Activated CD4-positive, alpha-beta T cell treated with anti-CD3 and anti-CD28 coated beads, Interleukin-2, amount 10 ng/mL, durations not matched to agents 7 days and 5 days (primary cell): ENCODE measurements at places on chromosomes 16 and 17.

- peaks cover 25% of the 10 kb centered on the region for H3K36me3 ChIP-seq
- DNase-seq: peak; percentile 75
- no peaks in the 10 kb centered on the region for H3K27me3 ChIP-seq
- peak overlapping the region; percentile 91 for H3K27ac ChIP-seq
- peak overlapping the region; percentile 58 for H3K4me3 ChIP-seq
- H3K4me1 ChIP-seq: peaks cover 60% of the 10 kb centered on the region
These were observed 176.3 kb downstream of the RPTOR start for GRCh38 chr17:80720610-80721577.

DNA sequence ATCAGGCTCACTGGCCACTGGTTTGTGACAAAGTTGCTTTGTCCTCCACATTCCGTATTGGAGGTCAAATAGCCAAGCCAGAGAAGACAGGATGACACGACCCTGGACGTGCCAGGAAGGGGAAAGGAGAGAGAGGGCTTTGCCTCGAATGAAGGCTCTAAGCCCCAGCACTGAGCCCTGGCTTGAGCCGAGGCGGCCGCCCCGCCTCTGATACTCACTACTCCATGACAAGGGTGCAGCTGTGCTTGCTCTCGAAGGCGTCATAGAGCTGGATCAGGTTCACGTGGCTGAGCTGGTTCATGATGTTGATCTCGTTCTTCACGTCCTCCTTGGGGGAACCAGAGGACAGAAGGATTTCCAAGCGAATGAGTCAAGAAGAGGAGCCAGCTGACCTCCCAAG lies 19.3 kb downstream of the MYLK3 start:
- DNase-seq: no peak
- H3K36me3 ChIP-seq: no peaks in the 10 kb centered on the region
- H3K4me3 ChIP-seq: no peak overlapping the region
- H3K27ac ChIP-seq: no peak overlapping the region

DNA sequence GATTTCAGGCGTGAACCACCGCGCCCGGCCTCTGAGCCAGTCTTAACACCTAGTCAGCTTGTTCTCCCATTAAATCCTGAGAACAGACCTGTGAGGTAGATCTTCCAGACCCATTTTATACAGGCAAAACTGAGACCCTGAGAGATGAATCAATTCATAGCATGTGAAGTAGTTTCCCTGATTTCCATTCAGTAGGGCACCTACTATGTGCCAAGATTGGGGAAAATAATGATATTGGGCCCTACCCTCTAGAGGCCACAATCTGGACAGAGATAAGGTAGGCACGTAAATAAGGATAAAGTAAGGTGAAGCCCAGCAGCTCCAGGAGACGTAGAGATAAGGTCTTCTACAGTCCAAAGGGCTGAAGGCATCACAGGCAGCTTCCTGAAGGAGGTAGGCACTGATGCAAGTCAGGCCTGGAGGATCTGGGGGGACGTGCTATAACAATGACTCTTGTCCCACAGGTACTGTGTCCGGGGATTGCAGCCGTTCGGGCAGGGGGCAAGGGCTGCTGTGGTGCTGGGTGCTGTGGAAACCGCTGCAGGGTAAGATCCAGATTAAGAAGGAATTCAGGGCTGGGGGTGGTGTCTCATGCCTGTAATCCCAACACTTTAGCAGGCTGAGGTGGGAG lies 5.7 kb downstream of the VMO1 start:
- no peaks in the 10 kb centered on the region for H3K36me3 ChIP-seq
- no peak for DNase-seq
- no peak overlapping the region for H3K27ac ChIP-seq
- H3K27me3 ChIP-seq: peaks cover 46% of the 10 kb centered on the region
- H3K4me1 ChIP-seq: peaks cover 11% of the 10 kb centered on the region

DNA sequence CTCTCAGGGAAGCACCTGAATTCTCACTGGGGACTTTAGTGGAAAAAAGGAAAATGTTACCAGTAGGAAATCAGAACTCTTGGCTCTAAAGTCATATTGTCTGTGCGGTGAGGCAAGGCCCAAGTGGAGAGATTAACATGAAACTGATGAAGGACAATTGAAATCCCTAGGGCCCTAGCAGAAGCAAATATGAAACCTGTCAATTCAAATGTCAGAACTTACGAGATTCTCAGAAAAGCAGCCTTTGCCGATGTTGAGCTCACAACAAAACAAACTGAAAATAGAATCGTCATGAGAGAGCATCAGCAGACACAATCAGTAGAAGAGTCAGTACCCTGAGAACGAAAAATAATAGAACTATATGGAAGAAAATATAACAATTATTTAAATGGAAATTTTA lies 108.8 kb downstream of the ELAC2 start:
- H3K4me3 ChIP-seq: no peak overlapping the region
- no peak for DNase-seq
- H3K27ac ChIP-seq: no peak overlapping the region

- no peak for DNase-seq
- H3K27ac ChIP-seq: no peak overlapping the region
- peaks cover 1% of the 10 kb centered on the region for H3K27me3 ChIP-seq
- H3K4me3 ChIP-seq: no peak overlapping the region
- H3K4me1 ChIP-seq: no peaks in the 10 kb centered on the region
- no peaks in the 10 kb centered on the region for H3K36me3 ChIP-seq
These were observed 304.4 kb upstream of the AXIN2 start for GRCh38 chr17:65865715-65866425.

DNA sequence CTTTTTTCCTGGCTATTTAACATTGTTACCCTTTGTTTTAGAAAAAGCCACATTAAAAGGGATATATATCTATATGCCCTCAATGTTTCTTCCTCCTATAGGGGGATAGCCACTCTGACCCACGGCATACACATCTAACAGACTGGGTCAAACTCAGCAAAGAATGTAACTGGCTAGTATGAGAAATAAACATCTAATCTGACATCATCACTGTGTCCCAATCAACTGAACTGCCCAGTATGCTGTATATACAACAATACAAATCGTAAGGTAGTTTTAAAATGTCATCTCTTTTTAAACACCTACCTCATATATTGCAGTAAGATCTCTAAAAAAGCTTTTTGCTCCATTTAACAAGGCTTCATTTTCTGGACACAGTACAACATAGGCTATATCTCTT lies 39.9 kb upstream of the INTS2 start:
- no peak overlapping the region for H3K4me3 ChIP-seq
- peaks cover 40% of the 10 kb centered on the region for H3K36me3 ChIP-seq
- H3K4me1 ChIP-seq: no peaks in the 10 kb centered on the region
- no peak for DNase-seq

- H3K4me1 ChIP-seq: no peaks in the 10 kb centered on the region
- no peaks in the 10 kb centered on the region for H3K36me3 ChIP-seq
- no peaks in the 10 kb centered on the region for H3K27me3 ChIP-seq
- DNase-seq: no peak
These were observed 606.3 kb upstream of the CDH11 start for GRCh38 chr16:65728167-65728566.

DNA sequence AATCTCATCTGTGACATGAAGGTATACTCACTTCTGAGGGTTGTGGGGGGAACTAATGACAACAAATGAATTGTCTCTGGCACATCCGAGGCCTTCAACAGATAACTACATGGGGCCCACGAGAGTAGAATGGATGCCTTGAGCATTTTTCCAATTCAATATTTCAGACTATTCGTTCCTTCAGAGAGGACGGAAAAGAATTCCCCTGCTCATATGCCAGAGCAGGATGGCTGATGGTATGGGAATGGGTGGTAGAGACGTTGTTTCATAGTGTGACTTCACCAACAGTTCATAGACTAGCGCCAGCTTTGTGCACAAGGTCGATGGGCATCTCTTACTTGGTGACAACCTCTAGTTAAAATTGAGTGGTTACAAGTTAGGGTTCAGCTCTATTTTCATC lies 61.3 kb downstream of the HLF start:
- H3K4me3 ChIP-seq: no peak overlapping the region
- no peak overlapping the region for H3K27ac ChIP-seq
- DNase-seq: no peak

DNA sequence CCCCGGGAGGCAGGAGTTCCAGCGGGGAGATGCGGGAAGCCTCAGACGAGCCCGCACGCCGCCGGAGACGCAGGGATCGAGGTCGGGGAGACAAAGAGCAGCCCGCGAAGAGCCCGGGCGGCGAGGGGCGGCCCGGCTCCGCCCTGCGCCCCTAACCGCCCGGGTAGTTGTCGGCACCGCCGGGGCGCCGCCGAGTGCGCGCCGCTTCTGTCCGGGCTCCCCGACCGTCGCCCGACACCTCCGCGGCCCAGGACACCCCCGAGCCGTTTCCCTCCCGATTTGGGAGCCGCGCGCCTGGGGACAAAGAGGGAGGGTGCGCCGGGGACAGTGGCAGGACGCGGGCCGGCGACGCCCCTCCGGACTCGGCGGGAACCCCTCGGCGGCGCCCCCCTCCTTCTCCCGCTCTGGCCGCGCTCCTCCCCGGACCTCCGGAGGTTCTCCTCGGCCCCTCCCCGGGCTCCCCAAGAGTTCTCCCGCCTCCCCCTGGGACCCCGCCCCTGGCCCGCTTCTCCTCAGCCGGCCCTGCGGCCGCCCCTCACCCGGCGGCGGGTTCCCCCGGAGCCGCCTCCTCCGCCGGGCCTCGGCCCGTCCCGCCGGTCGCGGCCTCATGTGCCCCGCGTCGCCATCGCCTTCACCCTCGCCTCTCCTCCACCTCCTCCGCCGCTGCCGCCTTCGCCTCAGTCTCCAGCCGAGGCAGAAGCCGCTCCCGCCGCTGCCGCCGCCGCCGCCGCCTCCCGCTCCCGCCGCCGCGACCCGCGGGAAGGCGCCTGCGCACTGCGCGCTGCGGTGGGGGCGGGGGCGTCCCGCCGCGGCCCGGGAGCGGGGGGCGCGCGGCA lies at the start of gene GJC1:
GJC1 (minus strand) TSS at position 765 of the 836 bp plus-strand sequence. CDS start 24,470 bp downstream, outside the sequence.
- peaks cover 2% of the 10 kb centered on the region for H3K36me3 ChIP-seq
- H3K27ac ChIP-seq: no peak within 1 kb of the TSS
- H3K27me3 ChIP-seq: peaks cover 61% of the 10 kb centered on the region
- H3K4me3 ChIP-seq: peak within 1 kb of the TSS; percentile 71
- no peak for DNase-seq

- no peak overlapping the region for H3K4me3 ChIP-seq
- H3K36me3 ChIP-seq: no peaks in the 10 kb centered on the region
- H3K27ac ChIP-seq: no peak overlapping the region
- no peak for DNase-seq
- no peaks in the 10 kb centered on the region for H3K4me1 ChIP-seq
- H3K27me3 ChIP-seq: no peaks in the 10 kb centered on the region
These were observed 142.9 kb upstream of the MYOCD start for GRCh38 chr17:12522743-12523183.

- H3K27me3 ChIP-seq: no peaks in the 10 kb centered on the region
- peak overlapping the region; percentile 84 for H3K27ac ChIP-seq
- peaks cover 91% of the 10 kb centered on the region for H3K4me1 ChIP-seq
- H3K4me3 ChIP-seq: no peak overlapping the region
- DNase-seq: no peak
- peaks cover 89% of the 10 kb centered on the region for H3K36me3 ChIP-seq
These were observed 17.0 kb downstream of the PIK3R5 start for GRCh38 chr17:8948462-8948861.

- no peaks in the 10 kb centered on the region for H3K27me3 ChIP-seq
- no peak overlapping the region for H3K27ac ChIP-seq
- peaks cover 19% of the 10 kb centered on the region for H3K4me1 ChIP-seq
- H3K4me3 ChIP-seq: no peak overlapping the region
- H3K36me3 ChIP-seq: no peaks in the 10 kb centered on the region
- no peak for DNase-seq
These were observed 14.3 kb upstream of the RBBP6 start for GRCh38 chr16:24524855-24525677.

- H3K4me3 ChIP-seq: no peak overlapping the region
- DNase-seq: no peak
- no peaks in the 10 kb centered on the region for H3K36me3 ChIP-seq
- no peak overlapping the region for H3K27ac ChIP-seq
- H3K27me3 ChIP-seq: peaks cover 2% of the 10 kb centered on the region
These were observed 179.0 kb downstream of the HAPSTR1 start for GRCh38 chr16:9270424-9270823.

- peak overlapping the region; percentile 86 for H3K4me3 ChIP-seq
- peaks cover 38% of the 10 kb centered on the region for H3K4me1 ChIP-seq
- peaks cover 3% of the 10 kb centered on the region for H3K36me3 ChIP-seq
- H3K27ac ChIP-seq: peak overlapping the region; percentile 57
- no peak for DNase-seq
These were observed 1.2 kb downstream of the G6PC3 start for GRCh38 chr17:44071772-44072171.

- no peak for DNase-seq
- no peak overlapping the region for H3K4me3 ChIP-seq
- peaks cover 24% of the 10 kb centered on the region for H3K27me3 ChIP-seq
- no peaks in the 10 kb centered on the region for H3K36me3 ChIP-seq
These were observed 216.3 kb upstream of the NLRP1 start for GRCh38 chr17:5800646-5801045.
